GM23248 (cell line): ENCODE measurements at places on chromosomes 6 and 20. TPM values are rescaled to one million over a fixed set of nuclear protein-coding genes. Genes with fewer than 3 reads are reported as not detected.

- no peak for DNase-seq
These were observed 113.0 kb upstream of the RREB1 start for GRCh38 chr6:6994796-6995195.

DNA sequence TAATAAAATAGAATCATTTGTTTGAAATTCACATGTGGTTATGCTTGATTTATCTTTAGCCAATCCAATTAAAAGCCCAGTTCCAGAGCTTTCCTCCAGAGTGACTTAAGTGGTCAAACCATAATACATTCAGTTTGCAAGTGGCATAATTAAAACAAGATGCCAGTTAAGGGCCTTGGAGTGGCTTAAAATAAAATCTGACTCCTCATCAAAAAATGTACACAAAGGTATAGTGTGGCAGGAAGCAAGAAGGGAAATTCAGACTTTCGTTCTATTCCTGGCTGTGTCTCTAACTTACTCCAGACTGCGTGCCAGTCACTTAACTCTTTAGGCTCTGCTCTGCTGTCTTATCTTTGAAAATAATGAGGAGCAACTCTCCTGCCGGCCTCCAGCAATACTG is 251.3 kb upstream of the PRND start:
- peak; percentile 79 for DNase-seq

OPRM1 gene
- polyA plus RNA-seq: not detected in 2 replicates

CCHCR1 gene
- 10.8 and 13.2 TPM in 2 replicates for polyA plus RNA-seq

MMP24 gene
- polyA plus RNA-seq: 0.61 and 0.70 TPM in 2 replicates

DNMT3B gene
- polyA plus RNA-seq: 0.81 and 0.85 TPM in 2 replicates
